Activated CD8-positive, alpha-beta memory T cell treated with anti-CD3 and anti-CD28 coated beads for 1 hour (primary cell): ENCODE measurements at places on chromosomes 2 and 18.

- DNase-seq: no peak
Observed at GRCh38 chr18:53790786-53791185, 433.7 kb downstream of the MBD2 start.

DNA sequence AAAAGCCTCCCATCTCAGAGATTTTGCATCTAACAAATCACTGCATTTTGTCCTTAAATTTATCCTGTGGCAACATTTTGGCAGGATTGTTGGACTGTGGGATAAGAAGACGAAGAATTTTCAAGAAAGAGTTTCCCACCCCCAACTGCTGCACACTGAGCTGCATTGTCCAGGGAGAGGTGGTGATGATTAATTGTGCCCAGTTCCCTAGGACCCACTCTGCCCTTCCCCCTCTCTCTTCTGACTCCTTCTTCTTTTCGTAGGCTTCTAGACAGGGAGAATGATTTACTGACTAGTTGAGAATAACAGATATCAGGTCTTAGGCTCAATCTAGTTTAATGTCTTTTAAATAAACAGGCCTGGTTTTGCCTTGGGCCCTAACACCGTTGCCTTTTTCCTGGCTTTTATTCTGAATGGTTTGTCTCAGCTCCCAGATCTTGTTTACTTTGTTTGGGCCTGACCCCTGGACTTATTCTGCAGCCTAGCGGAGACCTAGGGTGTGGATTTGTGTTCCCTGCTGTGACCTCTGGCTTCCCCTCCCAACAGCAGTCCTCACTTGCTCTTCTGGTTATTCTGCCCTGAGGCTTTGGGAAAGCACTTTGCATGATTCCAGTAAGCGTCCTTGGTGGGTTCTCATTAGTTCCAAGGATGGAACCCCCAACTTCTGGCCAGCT lies 233.3 kb downstream of the INSIG2 start:
- no peak for DNase-seq

DNA sequence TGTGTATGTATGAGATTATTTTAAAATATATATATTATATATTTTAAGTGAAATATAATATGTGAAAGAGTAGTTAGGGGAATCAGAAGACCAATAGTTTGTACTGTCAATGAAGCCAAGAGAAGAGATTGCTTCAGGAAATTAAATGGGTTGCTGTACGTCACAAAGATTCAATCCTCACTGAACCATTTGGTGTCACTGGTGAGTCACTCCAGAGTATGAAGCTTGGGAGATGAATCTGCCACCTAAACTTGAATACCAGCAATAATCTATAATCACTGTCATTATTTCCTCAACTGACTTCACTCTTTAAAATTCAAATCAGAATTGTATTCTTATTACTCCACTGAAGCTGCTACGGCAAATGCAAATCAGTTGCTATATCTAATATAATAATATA lies 41.9 kb upstream of the SCN9A start:
- DNase-seq: no peak

GRCh38 chr18:25305584-25305983 lies 46.4 kb downstream of the ZNF521 start:
- no peak for DNase-seq

GRCh38 chr2:79219383-79219988 lies 59.9 kb upstream of the REG3A start:
- no peak for DNase-seq

- no peak for DNase-seq
Observed at GRCh38 chr18:24731981-24732380, 271.5 kb downstream of the HRH4 start.

DNA sequence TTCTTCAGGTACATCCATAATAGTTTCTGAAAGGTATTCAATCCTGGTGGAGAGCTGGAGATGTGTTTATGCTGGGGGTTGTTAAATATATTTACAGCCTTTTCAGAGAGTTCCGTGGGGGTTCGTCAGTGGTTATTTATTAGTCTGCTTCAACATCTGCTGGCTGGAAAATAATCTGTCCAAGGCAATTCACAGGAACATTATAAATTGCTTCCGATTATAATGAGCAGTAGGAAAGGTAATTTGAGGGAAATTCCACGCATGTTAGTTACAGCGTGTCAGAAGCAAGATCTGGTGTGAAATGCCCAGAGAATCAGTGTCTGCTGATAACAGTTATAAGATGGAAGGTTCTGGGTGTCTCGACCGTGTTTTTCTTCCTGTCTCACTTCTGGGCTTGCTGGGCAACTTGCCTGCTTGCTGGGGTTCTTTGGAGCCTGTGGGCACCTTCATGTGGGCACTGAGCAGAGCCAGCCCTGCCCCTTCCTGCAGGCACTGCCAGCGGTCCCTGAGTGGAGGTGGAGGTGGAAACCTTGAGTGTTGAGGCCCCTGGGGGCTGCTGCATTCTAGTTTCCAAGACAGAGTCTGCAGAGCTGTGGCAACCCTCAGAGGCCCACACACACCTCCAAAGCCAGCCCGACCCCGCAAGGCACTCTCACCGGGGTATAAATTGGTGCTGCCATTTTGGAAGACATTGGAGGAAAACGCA lies 185.7 kb downstream of the FAM210A start:
- DNase-seq: no peak

DNA sequence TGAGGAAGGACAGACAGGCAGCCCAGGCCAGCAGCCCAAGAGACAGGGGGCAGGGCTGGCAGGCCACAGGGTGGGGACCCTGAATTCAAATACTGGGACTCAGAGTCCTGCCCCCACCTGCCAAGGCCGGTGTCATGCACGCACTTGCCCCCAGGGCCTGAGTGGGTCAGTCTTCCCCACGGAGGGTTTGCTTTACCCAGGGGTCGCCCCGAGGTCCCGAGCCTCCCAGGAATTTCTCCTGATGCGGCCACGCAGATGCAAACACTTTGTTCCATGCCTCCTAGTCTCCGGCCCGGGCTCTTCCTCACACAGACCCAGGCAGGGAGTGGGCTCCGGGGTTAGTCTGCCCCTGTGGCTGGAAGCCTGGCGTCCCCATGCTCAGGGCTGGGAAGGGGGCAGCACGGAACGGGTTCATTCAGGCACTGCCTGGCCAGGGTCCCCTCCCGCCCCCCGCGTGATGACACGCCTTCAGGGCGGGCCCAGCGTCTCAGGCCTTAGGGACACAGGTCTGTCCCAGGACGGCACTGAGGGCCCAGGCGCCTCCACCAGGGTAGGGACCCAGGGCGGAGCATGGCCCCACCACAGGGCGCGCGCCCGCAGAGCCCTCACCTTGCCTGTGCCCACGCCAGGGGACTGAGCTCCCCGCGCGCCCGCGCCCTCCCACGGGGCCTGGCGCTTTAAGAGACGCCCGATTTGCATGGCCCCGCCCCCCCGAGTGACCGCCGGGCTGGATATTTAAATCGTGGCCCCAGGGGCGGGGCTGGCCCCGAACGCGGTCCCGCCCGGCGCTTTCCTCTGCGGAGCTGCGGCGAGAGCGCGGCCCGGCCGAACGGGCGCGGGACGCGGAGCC lies at the start of gene SNED1:
TSS of gene SNED1 (plus strand) at position 763 of the 850 bp plus-strand sequence. CDS start 220 bp downstream, outside the sequence.
- no peak for DNase-seq

DNA sequence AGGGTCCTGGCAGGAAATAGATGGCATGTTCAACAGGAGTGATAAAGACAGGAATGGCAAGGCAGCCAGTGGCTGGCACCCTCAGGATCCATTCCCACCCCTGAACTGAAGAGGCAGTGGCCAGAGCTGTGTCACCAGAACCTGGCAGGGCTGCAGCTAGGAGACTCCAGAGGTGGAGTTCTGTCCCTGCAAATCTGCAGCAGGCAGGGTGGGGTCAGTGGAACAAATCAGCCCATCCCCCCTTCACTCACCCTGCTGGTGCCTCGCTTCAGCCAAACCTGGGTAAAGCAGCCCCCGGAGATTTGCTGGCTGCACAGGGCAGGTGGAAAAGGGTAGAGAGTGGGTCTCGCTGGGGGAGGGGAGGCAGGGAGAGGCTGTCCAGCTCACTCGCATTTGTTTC lies 12.7 kb downstream of the INPP5D start:
- no peak for DNase-seq

DNA sequence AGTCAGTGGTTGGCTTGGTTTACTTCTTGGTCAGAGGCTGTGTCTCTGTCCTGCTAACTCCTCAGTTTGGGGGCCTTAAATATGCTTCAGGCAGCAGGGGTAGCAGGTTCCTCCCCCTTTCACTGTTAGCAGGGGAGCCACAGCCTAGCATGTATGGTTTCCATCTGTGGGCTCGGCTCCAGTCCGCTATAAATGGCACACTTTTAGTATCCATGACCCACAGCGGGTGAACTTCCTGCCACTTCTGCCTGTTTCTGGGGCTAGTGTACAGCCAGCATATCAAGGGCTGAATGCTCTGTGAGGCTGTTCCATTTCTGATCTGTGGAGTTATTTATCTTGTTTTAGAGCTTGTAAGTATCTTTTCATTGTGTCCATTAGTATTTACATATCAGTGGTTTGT lies 58.3 kb downstream of the MRPL33 start:
- no peak for DNase-seq

DNA sequence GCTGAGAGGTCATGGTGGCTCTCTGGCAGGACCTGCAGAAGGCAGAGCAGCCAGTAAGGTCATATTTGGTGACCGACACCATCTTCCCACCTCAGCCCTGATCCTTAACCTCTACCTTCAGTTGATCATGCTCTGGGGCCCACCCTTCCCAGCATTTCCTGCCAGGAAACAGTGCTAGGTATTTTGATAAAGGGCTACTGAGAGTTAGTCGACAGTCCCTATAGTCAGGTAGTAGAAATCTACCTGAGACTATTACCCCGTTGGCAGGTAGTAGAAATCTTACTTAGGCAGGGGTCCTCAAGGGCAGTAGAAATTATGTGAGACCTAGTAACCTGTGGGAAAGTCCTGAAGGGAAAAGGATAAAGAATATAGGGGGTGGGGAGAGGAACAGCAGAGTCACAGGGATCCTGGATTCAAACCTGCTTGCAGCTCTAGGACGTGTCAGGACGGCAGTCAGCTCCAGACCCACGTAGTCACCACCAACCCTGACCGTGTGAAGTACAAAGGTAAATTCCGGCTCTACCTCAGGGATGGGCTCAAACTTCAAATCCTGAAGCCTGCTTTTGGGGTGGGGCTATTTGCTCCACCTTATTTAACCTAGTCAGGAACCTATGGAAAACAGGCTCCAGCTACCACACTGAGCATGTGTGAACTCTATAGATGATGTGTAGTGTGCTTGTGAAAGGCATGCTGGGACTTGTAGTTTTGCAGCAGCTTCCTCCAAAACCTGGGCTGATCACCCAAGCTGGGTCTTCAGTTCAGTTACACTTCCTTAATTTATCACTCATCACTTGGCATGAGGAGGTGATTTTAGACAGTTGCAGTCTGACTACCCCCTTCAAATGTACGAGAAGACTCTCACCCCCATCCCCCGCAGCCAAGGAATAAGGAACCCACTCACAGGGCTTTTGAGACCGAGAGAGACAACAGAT lies at the start of gene DQX1:
TSS of gene DQX1 (minus strand) at position 515 of the 932 bp plus-strand sequence. CDS start at position 13, 502 bp downstream.
- no peak for DNase-seq

DNA sequence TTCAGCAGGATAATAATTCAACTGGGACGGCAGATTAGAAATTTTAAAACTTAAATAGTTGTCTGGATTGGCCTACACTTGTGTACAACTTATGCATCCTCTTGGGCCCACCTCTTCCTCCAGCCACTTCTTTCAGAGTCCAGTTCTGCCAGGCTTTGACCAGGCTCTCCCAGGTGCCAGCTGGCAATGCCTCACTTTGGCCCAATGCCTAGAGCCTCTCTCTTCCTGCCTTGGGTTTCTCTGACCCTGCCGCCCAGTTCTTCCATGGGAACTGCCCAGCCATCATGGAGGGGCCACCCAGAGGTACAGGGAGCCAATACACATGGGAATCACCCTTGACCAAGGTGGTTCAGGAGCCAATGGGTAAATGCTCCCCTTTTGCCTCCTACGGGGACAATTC lies 135.5 kb downstream of the IRS1 start:
- DNase-seq: no peak

DNA sequence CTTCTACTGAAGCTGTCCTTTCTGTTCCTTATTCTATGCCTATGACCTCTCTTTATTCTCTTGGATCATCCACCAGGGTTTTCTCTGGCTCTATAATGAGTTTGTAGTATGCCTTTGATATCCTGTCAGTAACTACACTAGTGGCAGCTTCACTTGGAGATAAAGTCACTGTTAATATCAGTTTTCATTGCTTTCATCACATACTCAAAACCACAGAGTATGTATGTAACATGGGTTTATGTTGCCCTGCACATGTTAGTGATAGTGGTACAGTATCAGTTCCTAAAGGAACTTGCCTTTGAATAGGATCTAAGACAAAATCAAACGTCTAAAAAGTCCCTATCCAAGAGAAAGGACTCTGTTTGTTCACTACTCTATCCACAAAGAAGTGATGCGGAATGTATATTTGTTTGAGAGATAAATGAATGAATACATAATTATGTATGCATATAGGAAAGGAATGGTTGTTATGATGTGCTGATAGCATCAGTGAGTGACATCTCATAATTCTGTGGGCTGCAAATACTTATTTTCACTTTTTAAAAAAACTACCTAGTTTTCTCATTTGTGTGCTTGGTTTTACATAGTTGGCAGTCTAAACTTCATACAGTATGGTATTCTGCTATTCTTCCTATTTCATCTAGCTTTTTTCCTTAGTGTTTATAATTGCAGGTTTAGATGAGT lies 45.1 kb downstream of the TET3 start:
- DNase-seq: no peak

DNA sequence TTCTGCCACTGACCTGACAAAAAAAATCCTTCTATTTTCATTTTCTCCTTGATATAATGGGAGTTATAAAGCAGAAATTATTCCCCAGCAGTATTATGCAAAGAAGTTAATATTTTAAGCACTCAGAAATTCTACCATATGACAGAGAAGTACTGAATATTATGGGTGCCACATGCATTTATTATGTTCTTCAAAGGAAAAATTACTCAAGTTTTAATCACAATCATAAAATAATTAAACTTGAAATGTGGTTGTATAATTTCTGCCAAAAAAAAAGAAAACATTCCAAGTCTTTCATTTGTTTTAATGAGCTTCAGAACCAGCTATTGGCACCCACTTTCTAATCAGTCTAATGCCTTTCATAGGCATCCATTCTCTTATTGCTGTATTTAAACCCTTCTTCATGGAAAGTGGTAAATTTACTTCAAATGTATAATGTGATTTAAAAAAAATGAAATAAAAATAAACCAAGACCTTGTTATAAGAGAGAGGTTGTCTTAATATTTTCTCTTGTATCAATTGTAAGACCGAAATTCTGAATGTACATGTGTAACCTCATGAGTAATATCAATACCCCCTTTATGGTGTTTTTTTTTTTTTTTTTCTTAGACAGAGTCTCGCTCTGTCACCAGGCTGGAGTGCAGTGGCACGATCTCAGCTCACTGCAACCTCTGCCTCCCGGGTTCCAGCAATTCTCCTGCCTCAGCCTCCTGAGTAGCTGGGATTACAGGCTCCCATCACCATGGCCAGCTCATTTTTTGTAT lies 302.3 kb downstream of the IRS1 start:
- DNase-seq: no peak

- no peak for DNase-seq
Observed at GRCh38 chr2:197137231-197137630, 173.3 kb downstream of the ANKRD44 start.

- no peak for DNase-seq
Observed at GRCh38 chr2:201450954-201451291, 335 bp downstream of the TRAK2 start.

DNA sequence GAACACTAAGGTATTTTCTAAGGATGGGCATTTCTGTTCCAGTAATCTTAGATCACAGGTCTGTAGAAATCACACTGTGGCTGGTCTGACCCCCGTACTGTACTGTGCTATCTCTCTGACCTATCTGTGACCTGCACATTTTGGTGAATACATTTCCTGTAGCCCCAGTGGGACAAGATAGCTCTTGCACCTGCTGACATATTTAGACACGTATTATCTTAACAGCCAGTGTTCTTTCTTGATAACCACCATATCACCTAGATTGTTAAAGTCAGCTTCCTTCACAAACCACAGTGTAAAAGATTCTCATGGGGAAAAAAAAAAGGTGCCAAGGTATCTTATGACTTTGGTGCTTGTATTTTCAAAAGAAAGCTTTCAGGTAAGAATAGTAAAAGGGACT lies 39.8 kb upstream of the TMEM247 start:
- no peak for DNase-seq
